ENCODE measurements at places on chromosomes 5 and 9. TPM values are rescaled to one million over a fixed set of nuclear protein-coding genes. Genes with fewer than 3 reads are reported as not detected.
A peak's percentile ranks its signal among the peaks of the same experiment; 100 is the strongest.

- H3K4me3 ChIP-seq, result no peak overlapping the region
- H3K4me1 ChIP-seq, result no peaks in the 10 kb centered on the region
- H3K27me3 ChIP-seq, result no peaks in the 10 kb centered on the region
- H3K27ac ChIP-seq, result no peak overlapping the region
- DNase-seq, result no peak
Observed at GRCh38 chr5:104708027-104708426, 1145.4 kb upstream of the NUDT12 start.

DNA sequence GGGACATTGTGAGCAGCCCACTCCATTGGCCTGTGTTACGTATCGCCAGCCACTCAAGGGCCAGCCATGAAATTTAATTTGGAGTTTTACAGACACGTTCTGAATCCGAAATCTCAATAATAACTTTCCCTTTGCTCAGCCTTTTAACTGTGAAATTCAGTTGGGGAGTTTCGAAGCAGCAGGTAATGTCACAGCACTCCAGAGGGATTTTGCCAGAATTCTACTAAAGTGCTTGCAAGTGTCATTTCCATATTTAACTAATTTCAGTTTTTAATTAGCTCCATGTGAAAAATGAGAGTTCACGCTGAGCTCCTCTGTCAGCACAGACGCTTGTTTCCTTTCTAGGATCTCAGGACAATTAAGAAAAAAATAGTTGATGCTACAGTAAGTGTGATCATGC is 267.1 kb upstream of the WWC1 start:
- no peak overlapping the region for H3K27ac ChIP-seq
- no peaks in the 10 kb centered on the region for H3K4me1 ChIP-seq
- H3K4me3 ChIP-seq, result no peak overlapping the region
- H3K36me3 ChIP-seq, result no peaks in the 10 kb centered on the region

DNA sequence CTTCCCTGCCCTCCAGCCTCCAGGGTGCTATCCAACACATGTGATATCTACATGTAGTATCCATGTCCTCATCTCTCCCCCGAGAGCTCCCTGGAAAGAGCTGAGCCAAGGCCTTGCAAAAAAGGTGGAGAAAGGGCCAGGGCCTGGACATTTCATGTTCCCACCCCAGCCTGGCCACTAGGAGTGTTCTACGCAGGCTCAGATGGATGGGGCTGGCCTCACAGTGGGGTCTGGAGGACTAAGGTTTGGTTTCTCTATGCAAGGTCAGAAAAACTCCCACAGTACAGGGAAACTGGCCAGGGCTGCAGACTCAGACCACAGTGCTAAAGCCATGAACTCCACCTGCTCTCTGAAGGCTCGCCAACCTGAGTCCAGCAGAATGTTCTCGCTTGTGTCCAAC is 1.5 kb upstream of the CSF2 start:
- DNase-seq, result no peak
- H3K27ac ChIP-seq, result no peak overlapping the region
- peaks cover 73% of the 10 kb centered on the region for H3K4me1 ChIP-seq
- H3K36me3 ChIP-seq, result no peaks in the 10 kb centered on the region
- H3K4me3 ChIP-seq, result no peak overlapping the region
- H3K27me3 ChIP-seq, result no peaks in the 10 kb centered on the region

DNA sequence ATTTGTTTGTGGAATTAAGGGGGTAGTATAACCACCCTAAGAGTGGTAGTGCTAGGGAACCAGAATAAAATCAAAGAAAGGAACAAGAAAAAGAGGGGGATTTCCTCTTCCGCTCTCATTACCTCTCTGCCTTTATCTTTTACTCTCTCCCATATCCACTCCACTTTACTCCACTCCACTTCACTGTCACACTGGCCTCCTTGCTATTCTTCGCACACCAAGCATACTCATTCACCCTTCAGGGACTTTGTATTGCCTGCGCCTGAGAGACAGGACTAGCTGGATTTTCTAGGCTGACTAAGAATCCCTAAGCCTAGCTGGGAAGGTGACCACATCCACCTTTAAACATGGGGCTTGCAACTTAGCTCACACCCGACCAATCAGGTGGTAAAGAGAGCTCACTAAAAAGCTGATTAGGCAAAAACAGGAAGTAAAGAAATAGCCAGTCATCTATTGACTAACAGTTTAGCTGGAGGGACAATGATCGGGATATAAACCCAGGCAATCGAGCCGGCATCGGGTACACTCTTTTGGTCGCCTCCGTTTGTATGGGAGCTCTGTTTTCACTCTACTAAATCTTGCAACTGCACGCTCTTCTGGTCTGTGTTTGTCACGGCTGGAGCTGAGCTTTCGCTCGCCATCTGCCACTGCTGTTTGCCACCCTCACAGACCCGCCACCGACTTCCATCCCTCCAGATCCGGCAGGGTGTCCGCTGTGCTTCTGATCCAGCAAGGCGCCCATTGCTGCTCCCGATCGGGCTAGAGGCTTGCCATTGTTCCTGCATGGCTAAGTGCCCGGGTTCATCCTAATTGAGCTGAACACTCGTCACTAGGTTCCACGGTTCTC is 121.8 kb downstream of the FAM170A start:
- H3K36me3 ChIP-seq, result no peaks in the 10 kb centered on the region
- no peak overlapping the region for H3K27ac ChIP-seq
- no peaks in the 10 kb centered on the region for H3K4me1 ChIP-seq

GRCh38 chr9:16131264-16131663 is 578.4 kb downstream of the CCDC171 start:
- no peak overlapping the region for H3K27ac ChIP-seq
- no peak overlapping the region for H3K4me3 ChIP-seq
- H3K36me3 ChIP-seq, result no peaks in the 10 kb centered on the region
- DNase-seq, result no peak
- H3K27me3 ChIP-seq, result peaks cover 6% of the 10 kb centered on the region

GRCh38 chr5:56291079-56291643 is 58.0 kb upstream of the ANKRD55 start:
- H3K27ac ChIP-seq, result no peak overlapping the region
- peaks cover 13% of the 10 kb centered on the region for H3K4me1 ChIP-seq
- no peaks in the 10 kb centered on the region for H3K27me3 ChIP-seq
- H3K36me3 ChIP-seq, result no peaks in the 10 kb centered on the region

- peaks cover 7% of the 10 kb centered on the region for H3K27me3 ChIP-seq
- no peak overlapping the region for H3K4me3 ChIP-seq
- no peak overlapping the region for H3K27ac ChIP-seq
- no peaks in the 10 kb centered on the region for H3K36me3 ChIP-seq
Observed at GRCh38 chr5:79923431-79923830, 67.6 kb downstream of the MTX3 start.

GRCh38 chr9:27203783-27204182 is 93.2 kb downstream of the EQTN start:
- H3K4me3 ChIP-seq, result no peak overlapping the region
- H3K4me1 ChIP-seq, result no peaks in the 10 kb centered on the region
- peaks cover 5% of the 10 kb centered on the region for H3K27me3 ChIP-seq
- H3K36me3 ChIP-seq, result no peaks in the 10 kb centered on the region

GRCh38 chr5:35438786-35439185 is 178.9 kb upstream of the SPEF2 start:
- no peaks in the 10 kb centered on the region for H3K36me3 ChIP-seq
- peaks cover 44% of the 10 kb centered on the region for H3K27me3 ChIP-seq
- no peak overlapping the region for H3K27ac ChIP-seq

GRCh38 chr5:65163698-65164097 is 318.0 kb downstream of the ADAMTS6 start:
- DNase-seq, result no peak
- peaks cover 1% of the 10 kb centered on the region for H3K36me3 ChIP-seq

- H3K27ac ChIP-seq, result no peak overlapping the region
- no peaks in the 10 kb centered on the region for H3K4me1 ChIP-seq
Observed at GRCh38 chr9:135613946-135614805, 25.2 kb downstream of the GLT6D1 start.

- no peaks in the 10 kb centered on the region for H3K27me3 ChIP-seq
- no peak for DNase-seq
- no peak overlapping the region for H3K27ac ChIP-seq
- no peak overlapping the region for H3K4me3 ChIP-seq
- H3K36me3 ChIP-seq, result no peaks in the 10 kb centered on the region
Observed at GRCh38 chr9:89768650-89769071, 163.8 kb downstream of the GADD45G start.

DNA sequence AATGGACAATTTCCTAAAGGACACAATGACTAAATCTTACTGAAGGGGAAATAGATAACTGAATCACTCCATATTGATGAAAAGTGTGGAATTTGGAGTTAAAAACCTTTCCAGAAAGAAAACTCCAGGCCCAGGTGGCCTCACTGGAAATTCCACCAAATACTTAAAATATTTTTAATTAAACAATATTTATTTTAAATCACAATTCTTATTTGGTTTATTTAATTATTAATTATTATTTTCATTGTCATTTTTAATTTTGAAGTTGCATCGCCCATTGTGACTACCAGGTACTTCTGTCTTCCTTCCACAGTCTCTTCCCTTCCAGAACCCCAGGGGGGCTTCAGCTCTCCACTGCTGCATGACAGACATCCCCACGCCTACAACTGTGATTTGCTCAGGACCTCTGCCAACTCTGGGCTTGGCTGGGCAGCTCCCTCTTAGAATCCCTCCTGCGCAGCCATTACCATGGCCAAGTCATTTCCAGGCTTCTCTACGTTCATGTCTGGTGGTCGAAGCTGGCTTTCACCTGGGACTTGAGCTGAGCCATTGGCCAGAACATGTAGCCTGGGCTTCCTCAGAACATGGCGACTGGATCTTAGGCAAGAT is 16.4 kb upstream of the GADD45G start:
- peaks cover 10% of the 10 kb centered on the region for H3K27me3 ChIP-seq
- no peak overlapping the region for H3K4me3 ChIP-seq
- no peak overlapping the region for H3K27ac ChIP-seq
- peaks cover 2% of the 10 kb centered on the region for H3K36me3 ChIP-seq

DNA sequence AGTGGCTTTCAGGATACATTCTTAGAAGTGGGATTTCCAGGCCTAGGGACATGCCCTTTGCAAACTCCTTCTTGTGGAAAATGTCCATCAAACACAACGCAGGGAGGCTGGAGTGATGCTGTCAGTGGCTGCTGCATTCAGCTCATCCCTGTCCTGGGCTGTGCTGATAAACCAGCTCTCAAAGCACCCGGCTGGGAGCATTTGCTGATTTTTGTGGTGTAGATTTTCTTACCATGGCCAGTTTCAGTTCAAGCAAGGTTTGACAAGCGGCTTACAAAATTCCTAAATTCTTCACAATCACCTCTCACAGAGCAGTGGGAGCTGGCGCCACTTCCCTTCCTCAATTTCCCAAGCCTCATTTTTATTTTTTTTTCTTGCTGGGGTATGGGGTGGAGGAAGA is 28.2 kb downstream of the FAM163B start:
- no peak for DNase-seq
- H3K4me3 ChIP-seq, result no peak overlapping the region
- peaks cover 5% of the 10 kb centered on the region for H3K4me1 ChIP-seq
- peaks cover 62% of the 10 kb centered on the region for H3K27me3 ChIP-seq

DNA sequence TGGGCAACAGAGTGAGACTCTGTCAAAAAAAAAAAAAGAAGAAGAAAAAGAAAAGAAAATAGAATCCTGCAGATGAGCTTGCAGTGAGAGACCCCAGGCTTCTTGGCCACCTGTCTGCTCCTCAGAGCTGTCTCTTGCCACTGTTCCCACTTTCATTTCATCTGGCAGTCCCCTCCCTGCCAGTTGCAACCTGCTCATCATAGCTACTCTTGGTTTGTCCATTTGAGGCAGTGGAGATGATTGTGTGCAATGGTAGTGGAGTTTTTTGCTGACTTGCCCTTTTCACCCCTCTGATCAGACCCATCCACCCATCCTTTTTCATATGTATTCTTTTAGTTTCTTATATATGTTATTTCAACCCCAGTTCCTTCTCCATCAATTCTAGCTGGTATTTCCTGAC is 28.7 kb downstream of the ANKRD33B start:
- H3K27me3 ChIP-seq, result peaks cover 33% of the 10 kb centered on the region
- no peak overlapping the region for H3K27ac ChIP-seq
- DNase-seq, result no peak
- H3K36me3 ChIP-seq, result peaks cover 6% of the 10 kb centered on the region
- H3K4me1 ChIP-seq, result peaks cover 49% of the 10 kb centered on the region

GRCh38 chr5:102711525-102712385 is 43.4 kb upstream of the PAM start:
- peaks cover 24% of the 10 kb centered on the region for H3K27me3 ChIP-seq
- H3K4me1 ChIP-seq, result peaks cover 12% of the 10 kb centered on the region
- H3K27ac ChIP-seq, result no peak overlapping the region
- H3K4me3 ChIP-seq, result no peak overlapping the region
- no peak for DNase-seq

DNA sequence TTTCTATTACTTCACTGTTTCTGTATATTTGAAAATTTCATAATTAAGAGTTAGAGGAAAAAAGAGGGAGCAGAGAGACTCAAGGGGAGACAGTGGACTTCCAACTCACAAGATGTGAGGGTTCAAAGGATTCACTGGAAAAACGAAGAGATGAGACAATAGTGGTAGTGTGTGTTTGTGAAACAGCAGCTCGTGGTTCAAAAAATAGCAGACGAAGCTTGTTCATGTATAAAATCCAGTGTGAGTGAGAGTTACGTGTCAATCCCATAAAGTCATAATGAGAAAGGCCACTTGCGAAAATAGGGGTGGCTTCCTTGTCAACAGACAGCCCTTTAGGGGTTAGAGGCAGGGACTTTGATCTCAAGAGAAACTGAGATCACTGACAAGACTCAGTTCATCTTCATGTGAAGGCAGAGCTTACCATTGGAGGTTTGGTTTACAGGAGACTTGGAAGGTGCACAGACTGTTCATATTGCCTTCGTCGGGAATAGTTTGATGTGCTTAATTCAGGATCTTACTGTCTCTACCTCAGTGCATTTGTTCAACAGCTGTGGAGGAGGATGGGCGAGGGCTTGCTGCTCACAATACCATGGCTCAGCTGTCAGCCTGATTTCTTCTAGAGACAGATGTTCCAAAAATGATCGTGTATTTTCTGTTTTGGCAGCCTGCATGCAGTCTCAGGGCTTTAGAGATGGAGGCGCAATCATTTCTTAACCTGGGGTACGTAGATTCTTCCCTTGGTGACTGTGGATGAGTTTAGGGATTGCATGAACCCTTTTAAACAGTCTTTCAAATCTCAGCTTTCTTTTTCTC is 105.7 kb upstream of the KLF9 start:
- peak overlapping the region; percentile 73 for H3K4me3 ChIP-seq
- no peaks in the 10 kb centered on the region for H3K27me3 ChIP-seq
- peaks cover 50% of the 10 kb centered on the region for H3K4me1 ChIP-seq
- peak overlapping the region; percentile 97 for H3K27ac ChIP-seq
- H3K36me3 ChIP-seq, result peaks cover 8% of the 10 kb centered on the region
- peak; percentile 40 for DNase-seq

DNA sequence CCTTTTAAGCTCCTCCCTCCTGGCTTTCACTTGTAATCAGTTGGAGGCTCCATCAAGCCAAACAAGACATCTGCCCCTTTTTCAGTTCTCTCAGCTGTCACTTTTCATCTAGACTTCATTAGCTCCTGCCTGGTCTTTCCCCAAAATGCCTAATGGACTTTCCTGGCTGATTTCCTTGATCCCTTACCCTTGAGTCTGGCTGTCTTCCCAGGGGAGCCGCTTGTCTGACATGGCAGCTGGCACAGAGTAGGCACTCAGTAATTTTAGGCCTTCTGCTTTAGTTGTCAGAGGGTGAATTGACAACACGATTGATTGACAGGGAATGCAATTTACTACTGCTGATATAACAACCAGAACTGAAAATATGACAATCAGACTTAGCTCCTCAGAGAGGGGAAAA is 2.1 kb downstream of the C9orf153 start:
- no peaks in the 10 kb centered on the region for H3K4me1 ChIP-seq
- H3K4me3 ChIP-seq, result no peak overlapping the region
- no peaks in the 10 kb centered on the region for H3K27me3 ChIP-seq
- no peaks in the 10 kb centered on the region for H3K36me3 ChIP-seq

The LURAP1L gene
- not detected for total RNA-seq

The SARDH gene
- total RNA-seq, result 4.7 TPM

The AMACR gene
- total RNA-seq, result 5.5 TPM

The BHMT gene
- total RNA-seq, result not detected

The SLC34A3 gene
- 0.14 TPM for total RNA-seq

Data from activated T-cell treated with anti-CD3 and anti-CD28 coated beads, Interleukin-2, amount 50 U/mL, for 72 hours (primary cell).